ENCODE measurements at places on chromosomes 3 and 15. TPM values are rescaled to one million over a fixed set of nuclear protein-coding genes. Genes with fewer than 3 reads are reported as not detected.

CCDC9B gene
- 42.1 TPM for total RNA-seq

RAP2B gene
- 23.8 TPM for total RNA-seq

NTRK3 gene
- 5.6 TPM for total RNA-seq

- DNase-seq, result no peak
- no peak overlapping the region for H3K4me3 ChIP-seq
- H3K36me3 ChIP-seq, result no peaks in the 10 kb centered on the region
- no peak overlapping the region for H3K27ac ChIP-seq
- H3K4me1 ChIP-seq, result peaks cover 3% of the 10 kb centered on the region
- no peaks in the 10 kb centered on the region for H3K27me3 ChIP-seq
Measured at GRCh38 chr3:186165331-186165730, 56.4 kb upstream of the ETV5 start.

DNA sequence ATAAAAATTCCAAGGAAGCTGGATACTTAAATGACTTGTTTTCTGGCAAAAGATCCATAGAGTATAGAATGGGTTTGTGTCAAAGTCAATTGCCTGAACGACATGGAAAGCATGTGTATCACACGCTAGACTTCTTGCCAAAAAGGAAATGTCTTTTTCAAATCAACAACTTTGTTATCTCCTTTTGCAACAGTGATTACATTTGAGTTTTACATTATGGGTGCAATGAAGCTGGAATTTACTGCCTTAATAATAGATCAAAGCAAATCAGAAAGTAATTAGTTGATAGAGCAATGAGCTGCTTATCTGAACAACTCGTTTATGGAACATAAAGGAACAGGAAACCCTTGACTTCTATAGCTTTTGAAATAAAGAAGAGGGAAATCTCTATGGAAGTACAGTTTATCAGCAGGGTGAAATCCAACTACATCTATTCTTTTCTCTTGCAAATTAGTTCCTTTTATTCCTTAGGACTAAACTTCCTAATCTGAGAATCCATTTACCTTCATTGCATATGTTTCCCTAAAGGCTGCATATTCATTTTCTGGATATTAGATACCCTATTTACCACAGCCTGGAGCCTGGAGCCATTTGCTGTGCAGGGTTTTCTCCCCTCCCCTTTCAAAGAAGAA is 415.1 kb upstream of the NECTIN3 start:
- H3K27me3 ChIP-seq, result no peaks in the 10 kb centered on the region
- DNase-seq, result peak; percentile 61
- no peak overlapping the region for H3K27ac ChIP-seq
- H3K36me3 ChIP-seq, result no peaks in the 10 kb centered on the region
- H3K4me3 ChIP-seq, result no peak overlapping the region
- H3K4me1 ChIP-seq, result peaks cover 33% of the 10 kb centered on the region

- DNase-seq, result no peak
- no peak overlapping the region for H3K4me3 ChIP-seq
- no peak overlapping the region for H3K27ac ChIP-seq
- no peaks in the 10 kb centered on the region for H3K36me3 ChIP-seq
- peaks cover 21% of the 10 kb centered on the region for H3K4me1 ChIP-seq
Measured at GRCh38 chr3:42055291-42055690, 35.9 kb upstream of the TRAK1 start.

- H3K27me3 ChIP-seq, result no peaks in the 10 kb centered on the region
- peaks cover 11% of the 10 kb centered on the region for H3K36me3 ChIP-seq
- no peak overlapping the region for H3K4me3 ChIP-seq
- no peak for DNase-seq
- no peak overlapping the region for H3K27ac ChIP-seq
Measured at GRCh38 chr3:133041524-133041829, 3.3 kb downstream of the TMEM108 start.

GRCh38 chr15:72233769-72234168 is 2.8 kb upstream of the PKM start:
- peaks cover 2% of the 10 kb centered on the region for H3K4me1 ChIP-seq
- no peaks in the 10 kb centered on the region for H3K27me3 ChIP-seq
- H3K27ac ChIP-seq, result no peak overlapping the region
- no peak overlapping the region for H3K4me3 ChIP-seq
- DNase-seq, result no peak

GRCh38 chr15:31017311-31017710 is 25.9 kb upstream of the MTMR10 start:
- no peak for DNase-seq
- no peaks in the 10 kb centered on the region for H3K36me3 ChIP-seq
- H3K4me1 ChIP-seq, result no peaks in the 10 kb centered on the region
- no peaks in the 10 kb centered on the region for H3K27me3 ChIP-seq
- H3K27ac ChIP-seq, result no peak overlapping the region
